ENCODE measurements at places on chromosomes 12 and 14. TPM values are rescaled to one million over a fixed set of nuclear protein-coding genes. Genes with fewer than 3 reads are reported as not detected.
A peak's percentile ranks its signal among the peaks of the same experiment; 100 is the strongest.

The SOS2 gene
- total RNA-seq, result 19.7 TPM

The AICDA gene
- total RNA-seq, result not detected

The FAR2 gene
- total RNA-seq, result 26.6 TPM

The ACSS3 gene
- total RNA-seq, result not detected

The PTPRO gene
- 10.2 TPM for total RNA-seq

- H3K4me3 ChIP-seq, result no peak overlapping the region
- no peaks in the 10 kb centered on the region for H3K36me3 ChIP-seq
- H3K27me3 ChIP-seq, result peaks cover 4% of the 10 kb centered on the region
- DNase-seq, result no peak
Measured at GRCh38 chr12:124720004-124720680, 143.5 kb downstream of the SCARB1 start.

GRCh38 chr12:38149395-38150073 is 167.0 kb upstream of the ALG10B start:
- no peaks in the 10 kb centered on the region for H3K36me3 ChIP-seq
- no peaks in the 10 kb centered on the region for H3K4me1 ChIP-seq
- no peak for DNase-seq
- H3K27ac ChIP-seq, result no peak overlapping the region
- H3K27me3 ChIP-seq, result no peaks in the 10 kb centered on the region

- no peak for DNase-seq
- H3K27ac ChIP-seq, result no peak overlapping the region
- H3K36me3 ChIP-seq, result no peaks in the 10 kb centered on the region
- peaks cover 3% of the 10 kb centered on the region for H3K4me1 ChIP-seq
Measured at GRCh38 chr14:20799456-20799891, 3.2 kb downstream of the RNASE1 start.

DNA sequence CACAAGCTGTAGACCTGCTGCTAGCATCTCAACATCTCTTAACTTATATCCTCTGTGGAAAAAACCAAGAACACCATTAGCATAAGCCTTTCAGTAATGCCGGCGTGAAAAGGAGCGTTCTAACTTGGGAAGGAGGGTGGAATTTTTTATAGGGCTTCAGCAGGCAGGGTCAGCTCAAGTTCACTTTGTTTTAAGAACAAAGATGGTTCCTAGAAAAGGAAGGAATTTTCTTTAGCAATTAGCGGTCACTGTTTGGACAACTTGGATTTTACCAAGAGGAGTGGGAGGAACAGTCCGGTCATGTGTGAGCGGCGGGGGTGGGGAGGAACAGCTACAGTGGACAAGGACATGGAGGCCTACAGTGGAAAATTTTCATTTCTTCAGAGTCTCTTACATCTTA is 35.9 kb downstream of the BBS10 start:
- no peak overlapping the region for H3K27ac ChIP-seq
- no peaks in the 10 kb centered on the region for H3K36me3 ChIP-seq
- peaks cover 2% of the 10 kb centered on the region for H3K27me3 ChIP-seq
- H3K4me3 ChIP-seq, result no peak overlapping the region
- no peaks in the 10 kb centered on the region for H3K4me1 ChIP-seq

DNA sequence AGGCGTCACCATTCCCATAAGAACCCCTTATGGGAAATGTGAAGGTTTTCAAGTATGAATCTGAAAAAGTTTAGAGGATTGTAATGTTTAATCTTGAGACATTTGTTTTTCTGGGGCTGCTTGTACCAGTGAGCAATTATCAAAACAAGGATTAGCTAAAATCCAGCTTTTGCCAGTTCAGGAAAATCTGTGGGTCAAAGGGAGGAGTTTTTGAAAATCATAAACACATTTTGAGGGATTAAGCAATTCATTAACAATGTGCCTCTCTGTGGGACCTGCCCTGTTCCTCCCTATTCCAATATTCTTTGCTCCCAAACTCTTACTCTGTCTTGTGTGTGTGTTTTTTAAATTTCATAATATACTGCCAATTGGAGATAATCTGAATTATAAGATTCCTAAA is 11.7 kb upstream of the DAAM1 start:
- H3K27me3 ChIP-seq, result peaks cover 17% of the 10 kb centered on the region
- H3K27ac ChIP-seq, result no peak overlapping the region
- H3K36me3 ChIP-seq, result no peaks in the 10 kb centered on the region
- H3K4me3 ChIP-seq, result no peak overlapping the region

DNA sequence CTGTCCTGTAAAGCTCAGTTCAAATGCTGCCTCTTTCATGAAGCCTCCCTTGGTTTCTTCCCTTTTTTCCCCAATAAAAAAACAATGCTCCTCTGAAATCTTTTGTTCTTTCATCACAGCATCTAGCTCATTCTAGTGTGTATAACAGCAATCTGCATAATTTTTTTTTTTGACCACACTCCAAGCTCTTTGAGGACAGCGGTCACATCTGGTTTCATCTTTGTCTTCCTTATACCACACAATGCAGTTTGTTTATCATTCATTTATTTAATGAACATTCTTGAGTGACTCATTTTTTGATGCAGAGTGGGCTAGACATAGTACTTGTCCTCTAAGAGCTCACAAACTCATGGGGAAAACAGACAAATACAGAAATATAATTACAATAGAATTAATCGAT is 7.3 kb downstream of the GNG2 start:
- H3K4me1 ChIP-seq, result peaks cover 40% of the 10 kb centered on the region
- no peaks in the 10 kb centered on the region for H3K27me3 ChIP-seq
- H3K27ac ChIP-seq, result no peak overlapping the region
- H3K36me3 ChIP-seq, result peaks cover 30% of the 10 kb centered on the region
- no peak for DNase-seq

DNA sequence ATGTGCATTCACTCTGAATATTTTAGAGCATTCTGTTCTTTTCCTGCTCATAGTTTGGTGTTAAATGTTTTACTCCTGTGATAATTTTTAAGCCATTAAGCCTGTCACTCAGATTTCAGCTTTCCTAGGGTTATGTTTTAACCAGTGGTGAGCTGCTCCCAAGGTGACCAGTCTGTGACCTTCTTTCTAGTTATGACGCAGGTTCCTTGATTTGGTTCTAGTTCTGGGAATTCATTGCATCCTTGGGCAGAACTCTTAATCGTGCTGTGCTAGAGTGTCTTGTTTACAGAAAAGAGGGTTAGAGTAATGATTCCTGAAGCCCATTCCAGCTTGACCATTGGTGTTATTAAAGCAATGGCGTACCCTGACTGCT is 2.2 kb downstream of the GABARAPL1 start:
- H3K27ac ChIP-seq, result no peak overlapping the region
- peaks cover 30% of the 10 kb centered on the region for H3K4me1 ChIP-seq
- H3K36me3 ChIP-seq, result no peaks in the 10 kb centered on the region
- H3K27me3 ChIP-seq, result peaks cover 4% of the 10 kb centered on the region
- DNase-seq, result no peak
- peak overlapping the region; percentile 40 for H3K4me3 ChIP-seq

DNA sequence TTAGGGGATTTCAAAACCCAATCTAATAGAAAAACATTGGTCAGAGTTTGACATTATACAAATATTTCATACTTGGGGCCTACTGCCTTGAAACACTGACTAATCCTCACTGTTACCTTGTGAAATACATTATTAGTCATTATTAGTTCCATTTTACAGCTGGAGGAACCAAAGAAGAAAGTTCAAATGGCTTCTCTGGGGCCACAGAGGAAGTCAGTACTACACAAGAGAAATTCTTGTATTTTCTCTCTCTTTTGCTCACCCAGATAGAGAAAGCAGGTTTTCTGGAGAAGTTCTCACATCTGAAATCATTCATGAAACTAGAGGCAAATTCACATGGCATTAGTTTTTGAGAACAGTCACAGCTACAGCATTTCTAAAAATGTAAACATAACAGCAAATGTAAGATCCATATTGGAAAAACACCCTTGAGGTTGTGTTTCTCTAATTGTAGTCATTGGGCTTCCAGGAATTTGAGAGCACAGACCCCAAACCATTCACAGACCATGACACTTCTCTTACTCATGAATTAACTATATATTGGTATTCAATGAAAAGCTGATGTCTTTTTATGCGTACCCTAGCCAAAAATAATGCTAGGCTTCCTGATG is 83.0 kb downstream of the LLPH start:
- H3K27ac ChIP-seq, result no peak overlapping the region
- DNase-seq, result no peak
- H3K36me3 ChIP-seq, result no peaks in the 10 kb centered on the region
- H3K4me3 ChIP-seq, result no peak overlapping the region
- H3K27me3 ChIP-seq, result peaks cover 6% of the 10 kb centered on the region

DNA sequence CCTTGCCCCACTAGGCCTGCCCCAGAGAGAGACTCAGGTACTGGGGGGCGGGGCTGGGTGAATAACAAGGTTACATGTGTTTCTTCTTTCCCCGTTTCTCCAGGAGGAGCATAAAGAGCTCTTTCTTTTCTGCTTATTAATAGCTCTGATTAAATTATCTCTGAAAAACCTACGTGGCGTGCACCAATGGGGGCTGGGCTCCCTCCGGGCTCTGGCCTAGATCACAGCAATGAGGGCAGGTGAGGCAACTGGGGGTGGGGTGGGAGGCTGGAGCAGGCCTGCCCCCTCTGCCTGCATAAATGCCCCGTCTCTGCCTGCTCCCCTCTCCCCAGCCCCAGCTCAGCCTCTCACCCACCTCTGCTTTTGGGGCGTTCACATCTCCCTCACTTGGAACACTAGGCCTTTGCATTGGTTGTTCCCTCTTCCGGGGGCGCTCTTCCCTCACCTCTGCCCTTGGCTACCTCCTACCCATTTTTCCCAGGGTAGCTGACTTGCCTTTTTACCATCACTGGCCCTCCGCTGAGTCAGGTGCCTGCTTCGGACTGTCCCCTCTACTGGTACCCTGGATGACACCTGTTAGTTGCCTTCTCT is 4.1 kb upstream of the FAM222A start:
- no peaks in the 10 kb centered on the region for H3K36me3 ChIP-seq
- H3K27ac ChIP-seq, result no peak overlapping the region
- no peak for DNase-seq
- H3K27me3 ChIP-seq, result peaks cover 22% of the 10 kb centered on the region
- H3K4me1 ChIP-seq, result peaks cover 5% of the 10 kb centered on the region

All from activated CD4-positive, alpha-beta T cell treated with anti-CD3 and anti-CD28 coated beads, Interleukin-2, amount 10 ng/mL, durations not matched to agents 7 days and 5 days (primary cell).